ENCODE measurements at places on chromosomes 11 and 22.

DNA sequence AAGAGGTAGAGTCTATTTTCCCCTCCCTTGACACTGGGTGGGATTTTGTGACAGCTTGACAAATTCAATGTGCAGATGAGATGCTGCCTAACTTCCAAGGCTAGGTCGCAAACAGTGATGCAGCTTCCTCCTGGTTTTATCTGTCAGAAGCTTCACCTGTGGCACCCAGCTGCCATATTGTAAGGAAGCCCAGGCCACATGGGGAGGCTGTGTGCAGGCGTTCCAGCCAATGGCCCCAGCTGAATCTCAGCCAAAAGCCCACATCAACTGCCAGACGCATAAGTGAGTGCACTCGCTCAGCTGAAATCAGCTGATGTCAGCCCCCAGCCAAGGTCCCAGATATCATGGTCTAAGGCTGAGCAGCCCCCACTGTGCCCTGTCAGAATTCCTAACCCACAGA lies 24.8 kb upstream of the LINC01488 start:
- no peak overlapping the region for H3K27ac ChIP-seq
- H3K36me3 ChIP-seq, result no peaks in the 10 kb centered on the region
- no peak overlapping the region for H3K4me3 ChIP-seq
- H3K27me3 ChIP-seq, result no peaks in the 10 kb centered on the region
- DNase-seq, result peak; percentile 17

DNA sequence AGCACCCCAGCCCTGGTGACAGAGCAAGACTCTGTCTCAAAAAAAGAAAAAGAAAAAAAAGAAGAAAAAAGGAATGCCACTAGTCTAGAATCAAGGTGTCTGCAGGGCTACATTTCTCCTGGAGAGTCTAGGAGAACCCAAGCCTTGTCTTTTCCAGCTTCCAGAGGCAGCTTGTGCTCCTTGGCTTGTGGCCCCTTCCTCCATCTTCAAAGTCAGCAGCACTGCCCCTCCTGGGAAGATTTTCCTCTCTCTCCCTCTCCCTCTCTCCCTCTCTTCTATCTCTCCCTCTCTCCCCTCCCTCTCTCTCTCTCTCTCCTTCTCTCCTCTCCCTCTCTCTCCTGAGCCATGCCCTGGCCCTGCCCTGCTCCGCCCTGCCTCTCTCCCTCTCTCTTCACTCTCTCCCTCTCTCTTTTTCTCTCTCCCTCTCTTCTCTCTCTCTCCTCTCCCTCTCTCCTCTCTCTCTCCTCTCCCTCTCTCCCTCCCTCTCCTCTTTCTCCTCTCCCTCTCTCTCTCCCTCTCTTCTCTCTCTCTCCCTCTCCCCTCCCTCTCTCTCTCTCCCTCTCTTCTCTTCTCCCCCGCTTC lies 97.7 kb upstream of the FGF3 start:
- no peak for DNase-seq
- no peaks in the 10 kb centered on the region for H3K4me1 ChIP-seq
- no peaks in the 10 kb centered on the region for H3K36me3 ChIP-seq
- no peak overlapping the region for H3K4me3 ChIP-seq

GRCh38 chr11:16815047-16815767 lies 76.8 kb downstream of the C11orf58 start:
- H3K27me3 ChIP-seq, result no peaks in the 10 kb centered on the region
- H3K4me3 ChIP-seq, result no peak overlapping the region
- DNase-seq, result no peak
- H3K36me3 ChIP-seq, result peaks cover 53% of the 10 kb centered on the region

- no peak overlapping the region for H3K4me3 ChIP-seq
- no peak overlapping the region for H3K27ac ChIP-seq
- DNase-seq, result no peak
- no peaks in the 10 kb centered on the region for H3K27me3 ChIP-seq
- H3K36me3 ChIP-seq, result no peaks in the 10 kb centered on the region
- H3K4me1 ChIP-seq, result no peaks in the 10 kb centered on the region
Observed at GRCh38 chr11:37525336-37525735, 927.3 kb upstream of the RAG2 start.

DNA sequence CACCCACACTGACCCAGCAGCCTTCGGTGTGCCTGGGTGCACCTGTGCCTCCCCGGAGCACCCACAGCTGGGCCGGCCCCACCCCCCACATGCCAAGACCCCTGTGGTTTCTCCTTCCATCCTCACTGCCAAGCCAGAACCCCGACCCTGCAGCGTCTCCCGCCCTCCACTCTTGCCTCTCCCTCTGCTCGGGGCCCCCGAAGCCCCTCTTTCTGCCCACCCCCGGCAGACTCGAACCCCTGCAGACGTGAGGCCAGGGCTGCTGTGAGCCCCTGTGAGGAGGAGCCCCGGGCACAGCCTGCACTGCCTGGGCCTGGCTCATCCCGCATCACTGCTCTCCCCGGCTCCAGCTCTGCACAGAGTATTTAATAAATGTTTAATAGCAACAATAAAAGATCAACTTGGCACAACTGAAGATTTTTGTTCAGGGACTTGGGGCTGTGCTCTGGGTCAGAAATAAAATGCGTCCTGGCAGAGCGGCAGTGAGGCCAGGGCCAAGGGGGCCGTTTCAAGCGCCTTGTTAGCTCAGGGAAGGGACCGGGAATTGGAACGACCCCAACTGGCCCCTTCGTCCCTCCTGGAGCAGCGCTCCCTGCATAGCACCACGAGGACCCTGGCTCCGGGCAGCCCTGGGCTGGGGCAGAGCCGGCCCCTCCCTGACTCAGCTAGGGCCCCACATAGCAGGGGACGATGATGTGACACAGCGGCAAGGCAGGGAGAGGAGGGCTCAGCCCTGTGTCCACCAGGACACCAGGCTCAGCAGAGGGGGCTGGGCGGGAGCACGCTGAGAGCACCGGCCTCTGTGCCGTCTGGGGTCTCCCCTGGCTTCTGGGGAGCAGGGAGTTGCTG lies 520.8 kb downstream of the BRD1 start:
- DNase-seq, result no peak
- H3K36me3 ChIP-seq, result no peaks in the 10 kb centered on the region
- H3K27me3 ChIP-seq, result no peaks in the 10 kb centered on the region
- no peak overlapping the region for H3K27ac ChIP-seq
- H3K4me1 ChIP-seq, result no peaks in the 10 kb centered on the region
- no peak overlapping the region for H3K4me3 ChIP-seq

DNA sequence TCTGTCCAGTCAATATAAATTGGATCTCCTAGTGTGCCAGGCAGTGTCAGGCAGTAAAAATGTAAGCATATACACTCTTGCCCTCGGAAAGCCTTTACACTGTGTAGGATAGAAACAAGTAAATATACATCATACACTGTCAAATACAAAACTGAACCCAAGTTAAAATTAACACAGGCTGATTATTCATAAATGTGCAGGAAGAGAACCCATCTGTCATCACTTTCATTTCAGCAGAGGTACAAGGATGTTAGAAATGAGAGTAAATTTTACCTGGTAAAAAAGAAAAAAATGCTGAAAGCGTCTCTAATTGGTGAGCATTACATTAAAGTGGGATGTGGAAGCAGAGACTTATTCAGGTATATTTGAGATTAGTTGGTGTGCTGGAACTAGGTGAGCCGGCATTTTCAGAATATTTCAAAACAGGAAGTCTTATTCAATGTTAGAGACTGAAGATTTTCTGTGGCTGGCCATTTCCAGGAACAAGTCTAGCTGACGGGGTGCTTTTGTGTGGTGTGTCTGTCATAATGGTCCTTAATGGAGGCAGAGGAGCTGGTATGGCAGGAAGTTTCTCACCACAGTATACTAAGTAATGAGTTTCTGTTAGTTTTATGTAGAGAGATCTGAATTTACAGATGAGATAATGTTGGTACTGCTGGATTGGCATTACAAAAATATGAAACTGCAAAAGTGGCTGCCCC lies 192.6 kb downstream of the CASP12 start:
- no peak overlapping the region for H3K4me3 ChIP-seq
- H3K36me3 ChIP-seq, result no peaks in the 10 kb centered on the region

DNA sequence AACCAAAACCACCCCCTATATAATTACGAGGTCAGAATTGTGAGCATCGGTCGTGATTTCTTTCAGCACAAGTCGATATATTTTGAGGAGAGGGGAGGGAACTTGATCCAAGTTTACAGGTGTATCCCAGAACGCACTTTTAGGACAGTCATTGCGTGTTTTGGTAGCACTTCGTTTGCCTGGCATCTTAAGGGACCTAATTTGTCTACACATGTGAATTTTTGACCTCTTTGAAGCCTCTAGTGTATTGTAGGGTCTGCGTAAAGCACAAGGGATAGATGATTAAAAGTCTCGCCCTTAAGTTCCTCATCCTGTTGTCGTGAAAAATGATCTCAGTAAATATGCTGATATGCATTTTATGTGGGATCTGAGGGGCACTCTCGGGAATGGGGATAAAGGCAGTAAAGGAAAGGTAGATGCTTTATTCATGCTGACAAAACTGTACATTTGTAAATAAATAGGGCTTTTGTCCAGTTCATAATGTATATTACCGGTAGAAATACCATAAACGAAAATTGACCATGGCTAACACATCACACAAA lies 632 bp upstream of the CCDC34 start:
- H3K4me1 ChIP-seq, result peaks cover 14% of the 10 kb centered on the region
- no peak for DNase-seq
- H3K27me3 ChIP-seq, result no peaks in the 10 kb centered on the region

DNA sequence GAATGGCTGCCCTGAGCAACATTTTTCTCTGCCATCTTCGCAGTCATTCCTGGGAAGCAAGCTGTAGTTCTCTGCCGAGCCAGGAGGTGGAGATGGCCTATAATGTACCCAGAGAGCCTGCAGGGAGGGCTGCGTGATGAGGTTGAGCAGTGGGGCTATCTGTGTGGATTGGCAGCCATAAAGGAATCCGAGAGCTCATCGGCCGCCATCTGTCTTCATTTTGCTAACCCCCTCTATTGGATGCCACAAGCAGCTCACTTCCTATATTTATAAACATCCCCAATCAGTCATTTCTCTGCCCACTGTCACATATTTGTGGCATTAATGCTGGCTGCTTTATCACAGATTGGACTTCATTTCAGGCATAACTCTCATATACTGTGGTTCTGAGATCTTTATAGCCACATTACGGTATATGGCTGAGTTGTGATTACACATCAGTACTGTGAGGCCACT lies 209.5 kb downstream of the NTM start:
- H3K4me3 ChIP-seq, result no peak overlapping the region
- H3K36me3 ChIP-seq, result no peaks in the 10 kb centered on the region
- H3K27me3 ChIP-seq, result no peaks in the 10 kb centered on the region
- peak; percentile 54 for DNase-seq

DNA sequence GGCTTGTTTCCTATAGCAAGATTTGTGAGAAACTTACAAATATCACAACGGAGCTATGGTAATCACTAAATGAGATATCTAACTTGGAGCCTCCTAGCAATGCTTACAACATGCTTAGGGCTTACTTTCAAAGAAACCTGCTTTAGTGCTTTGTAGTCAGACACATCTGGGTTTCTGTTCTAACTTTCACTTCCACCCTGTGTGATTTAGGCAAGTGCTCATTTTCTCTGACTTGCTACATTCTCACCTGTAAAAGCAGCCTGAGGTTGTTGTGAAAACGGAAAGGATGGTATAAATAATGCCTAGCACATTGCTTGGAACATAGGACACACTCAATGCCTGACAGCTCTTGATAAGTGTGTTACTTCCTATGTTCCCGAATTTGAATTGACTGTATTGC lies 45.6 kb downstream of the LRRC4C start:
- H3K36me3 ChIP-seq, result no peaks in the 10 kb centered on the region
- DNase-seq, result no peak
- H3K27me3 ChIP-seq, result no peaks in the 10 kb centered on the region
- H3K4me3 ChIP-seq, result no peak overlapping the region

- peak; percentile 16 for DNase-seq
- no peaks in the 10 kb centered on the region for H3K27me3 ChIP-seq
- H3K27ac ChIP-seq, result no peak overlapping the region
- no peaks in the 10 kb centered on the region for H3K36me3 ChIP-seq
- no peak overlapping the region for H3K4me3 ChIP-seq
- H3K4me1 ChIP-seq, result peaks cover 9% of the 10 kb centered on the region
Observed at GRCh38 chr11:86515297-86516094, 140.8 kb downstream of the CCDC81 start.

GRCh38 chr11:33273656-33274055 lies 16.5 kb downstream of the HIPK3 start:
- no peak for DNase-seq
- no peaks in the 10 kb centered on the region for H3K36me3 ChIP-seq
- H3K27me3 ChIP-seq, result no peaks in the 10 kb centered on the region
- H3K4me3 ChIP-seq, result no peak overlapping the region
- peaks cover 8% of the 10 kb centered on the region for H3K4me1 ChIP-seq

- DNase-seq, result no peak
- H3K4me1 ChIP-seq, result peaks cover 17% of the 10 kb centered on the region
- no peaks in the 10 kb centered on the region for H3K36me3 ChIP-seq
- no peaks in the 10 kb centered on the region for H3K27me3 ChIP-seq
Observed at GRCh38 chr11:62402960-62403730, 15.7 kb upstream of the SCGB1A1 start.

DNA sequence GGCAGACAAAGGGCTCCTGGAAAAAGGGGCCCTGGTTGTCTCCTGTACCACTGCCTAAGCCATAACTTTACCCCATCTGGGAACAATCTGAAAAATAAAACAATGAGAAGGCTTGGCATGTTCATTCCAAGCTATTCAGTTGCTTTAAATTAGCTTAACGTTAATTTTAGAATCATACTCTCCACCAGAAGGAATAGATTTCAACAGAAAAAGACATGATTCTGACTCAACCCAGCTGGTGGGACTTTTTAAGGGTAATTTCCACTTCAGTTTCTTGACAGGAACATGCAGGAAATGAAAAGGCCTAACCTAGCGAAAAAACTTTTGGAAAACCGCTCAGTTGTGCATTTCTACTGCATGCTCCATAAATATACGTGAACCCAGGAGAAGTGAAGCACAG lies 7.9 kb downstream of the SF3A1 start:
- H3K36me3 ChIP-seq, result peaks cover 18% of the 10 kb centered on the region
- H3K4me3 ChIP-seq, result no peak overlapping the region

- H3K27me3 ChIP-seq, result no peaks in the 10 kb centered on the region
- no peak for DNase-seq
- no peak overlapping the region for H3K4me3 ChIP-seq
- H3K27ac ChIP-seq, result no peak overlapping the region
Observed at GRCh38 chr22:23823331-23823791, 15.4 kb downstream of the DERL3 start.

DNA sequence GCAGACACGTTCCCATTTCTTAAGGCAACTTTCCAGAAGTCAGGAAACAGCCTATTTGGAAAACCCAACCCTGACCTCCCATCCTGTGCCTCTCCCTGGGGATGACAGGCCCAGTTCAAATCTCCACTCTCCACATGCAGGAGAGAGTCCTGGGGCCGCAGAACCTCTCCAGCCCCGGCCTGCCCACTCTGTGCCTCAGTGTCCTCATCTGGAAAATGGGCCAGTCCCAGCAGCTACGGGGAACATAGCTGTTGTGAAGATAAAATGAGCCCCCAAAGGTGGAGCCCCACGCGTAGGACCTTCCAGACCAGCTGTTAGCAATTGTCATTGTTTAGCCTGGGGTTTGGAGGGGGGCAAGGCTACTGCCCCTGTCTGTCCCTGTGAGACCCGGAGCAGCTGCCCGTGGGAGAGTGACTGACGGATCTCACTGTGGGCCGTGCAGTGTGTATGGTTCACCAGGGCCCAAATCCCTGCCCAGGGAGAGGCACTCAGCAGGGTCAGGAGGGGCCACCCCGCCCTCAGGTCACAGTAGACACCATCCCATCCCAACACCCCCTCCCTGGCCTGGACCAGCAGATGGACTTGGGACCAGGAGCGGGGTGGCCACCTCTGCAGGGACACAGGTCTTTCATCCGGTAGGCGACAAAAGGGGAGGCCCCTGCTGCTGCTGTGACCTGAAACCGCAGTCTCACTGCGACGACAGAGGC lies 145.9 kb downstream of the CTTN start:
- H3K27me3 ChIP-seq, result no peaks in the 10 kb centered on the region
- H3K4me3 ChIP-seq, result no peak overlapping the region
- no peak overlapping the region for H3K27ac ChIP-seq
- no peak for DNase-seq
- no peaks in the 10 kb centered on the region for H3K4me1 ChIP-seq
- H3K36me3 ChIP-seq, result no peaks in the 10 kb centered on the region

All from kidney (tissue), 22 donors.